ENCODE measurements at places on chromosomes 2 and 18.

GRCh38 chr2:29751390-29751789, 170.0 kb downstream of the ALK start:
- no peak for DNase-seq

- DNase-seq, result no peak
These were observed 95.8 kb downstream of the SLC25A12 start for GRCh38 chr2:171798156-171798820.

GRCh38 chr18:48544116-48544515, 5.3 kb downstream of the CTIF start:
- no peak for DNase-seq

- DNase-seq, result no peak
These were observed 292.7 kb downstream of the RNF144A start for GRCh38 chr2:7209757-7210555.

- DNase-seq, result no peak
These were observed 23.1 kb upstream of the INSIG2 start for GRCh38 chr2:118065015-118065706.

DNA sequence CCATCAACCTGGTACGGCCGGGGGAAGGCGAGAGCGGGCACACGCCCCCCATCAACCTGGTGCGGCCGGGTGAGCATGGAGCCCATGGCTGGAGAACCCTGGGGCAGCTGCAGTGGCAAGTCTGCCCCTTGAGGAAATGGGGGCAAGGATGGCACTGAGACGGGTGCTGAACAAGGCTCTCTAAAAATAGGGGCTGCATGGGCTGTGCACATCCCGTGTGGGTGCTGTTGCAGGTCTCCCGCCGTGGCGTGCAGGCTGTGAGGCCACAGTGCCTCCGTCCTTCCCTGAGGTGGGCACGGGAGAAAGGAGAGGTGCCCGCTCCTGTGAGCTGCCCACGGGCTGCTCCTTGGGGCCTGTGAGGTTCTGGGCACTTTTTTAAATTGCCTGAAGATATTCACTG, 99.2 kb downstream of the NFATC1 start:
- no peak for DNase-seq

GRCh38 chr2:197628043-197628500, 47.3 kb downstream of the RFTN2 start:
- DNase-seq, result no peak

DNA sequence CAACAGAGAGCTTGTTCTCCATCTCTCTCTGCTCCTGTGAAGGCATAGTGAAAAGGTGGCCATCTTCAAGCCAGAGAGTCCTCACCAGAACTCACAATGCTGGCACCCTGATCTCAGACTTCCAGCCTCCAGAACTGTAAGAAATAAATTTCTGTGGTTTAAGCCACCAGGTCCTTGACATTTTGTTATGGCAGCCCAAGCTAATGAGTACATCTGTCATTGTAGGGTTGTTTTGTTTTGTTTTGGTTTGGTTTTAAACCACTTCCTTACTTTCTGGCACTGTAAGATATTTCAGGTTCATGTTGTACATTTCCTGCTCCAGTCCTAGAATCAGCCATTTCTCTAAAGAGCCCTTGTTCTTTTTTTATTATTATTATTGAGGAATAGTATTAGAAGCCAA, 171.2 kb downstream of the CPS1 start:
- DNase-seq, result no peak

DNA sequence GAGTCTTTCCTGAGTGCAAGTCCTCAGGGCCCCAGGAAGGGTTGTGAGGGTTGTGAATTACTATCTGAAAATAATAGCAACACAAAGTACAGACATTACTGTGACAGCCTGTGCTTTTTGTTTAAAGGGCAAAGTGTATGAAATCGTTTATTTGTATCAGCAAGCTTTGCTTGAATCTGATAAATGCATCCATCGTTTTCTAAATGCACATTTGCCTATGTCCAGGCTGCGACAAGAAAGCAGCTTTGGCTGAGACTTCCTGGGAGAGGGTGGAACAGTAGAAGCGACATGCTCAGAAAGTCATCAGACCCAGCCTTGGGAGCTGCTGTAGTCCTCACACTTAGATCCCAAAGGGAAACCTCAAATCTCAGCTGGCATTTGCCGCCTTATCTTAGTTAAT, 524.2 kb upstream of the SALL3 start:
- no peak for DNase-seq

GRCh38 chr2:113273027-113273551, 5.6 kb downstream of the PAX8 start:
- peak; percentile 18 for DNase-seq

- no peak for DNase-seq
These were observed 87.7 kb upstream of the MYO3B start for GRCh38 chr2:170090229-170090628.

DNA sequence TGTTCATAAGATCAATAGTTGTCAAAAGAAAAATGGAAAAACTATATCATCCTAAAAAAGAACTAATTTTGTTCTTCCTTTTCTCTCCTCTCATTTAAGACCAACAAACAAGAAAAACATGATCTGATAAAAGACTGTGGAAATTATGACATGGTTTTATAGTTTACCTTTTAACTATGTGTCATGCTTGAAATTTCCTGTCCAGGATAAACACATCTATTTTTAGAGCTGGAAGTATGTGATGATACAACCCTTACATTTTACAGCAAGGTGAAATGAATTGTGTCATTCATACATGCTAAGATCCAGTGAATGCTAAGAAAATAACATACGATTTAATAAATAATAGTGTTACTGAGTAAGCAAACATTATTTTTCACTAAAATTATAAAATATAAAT, 89.9 kb downstream of the GULP1 start:
- no peak for DNase-seq

GRCh38 chr18:44859751-44860439, 179.2 kb downstream of the SETBP1 start:
- DNase-seq, result no peak

DNA sequence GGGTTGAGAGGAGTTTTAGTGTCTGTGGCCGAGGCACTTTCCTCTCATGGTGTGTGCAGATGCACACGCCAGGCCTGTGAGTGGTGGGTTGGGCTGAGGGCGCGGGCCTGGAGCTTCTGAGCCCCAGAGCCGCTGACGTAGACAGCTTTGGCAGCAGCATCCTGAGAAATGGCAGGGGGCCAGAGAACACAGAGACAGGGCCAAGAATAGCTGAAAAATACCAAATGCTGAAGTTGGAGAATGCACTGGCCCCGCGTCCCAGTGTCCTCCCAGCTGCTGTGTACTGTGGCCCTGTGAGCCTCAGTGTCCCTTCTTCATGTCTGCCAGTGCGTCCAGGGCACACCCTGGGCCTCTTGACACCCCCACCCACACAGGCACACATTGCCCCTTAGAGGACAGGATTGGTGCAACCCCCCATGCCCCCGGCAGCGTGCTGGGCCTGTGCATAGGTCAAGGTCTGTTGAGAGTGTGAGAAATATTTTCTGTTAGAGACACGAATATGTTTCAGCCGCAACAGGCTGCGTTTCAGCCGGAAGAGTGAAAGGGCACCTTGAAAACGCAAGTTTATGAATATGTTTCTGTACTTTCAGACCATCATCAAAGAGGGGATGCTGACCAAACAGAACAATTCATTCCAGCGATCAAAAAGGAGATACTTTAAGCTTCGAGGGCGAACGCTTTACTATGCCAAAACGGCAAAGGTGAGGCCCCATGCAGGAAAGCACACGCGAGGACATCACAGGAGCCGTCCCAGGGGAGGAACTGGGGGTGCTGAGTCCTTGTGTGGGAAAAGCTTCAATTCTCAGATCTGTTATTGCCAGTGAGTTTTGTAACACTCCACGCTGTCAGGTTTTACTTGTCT, 33.6 kb downstream of the DGKD start:
- DNase-seq, result no peak

DNA sequence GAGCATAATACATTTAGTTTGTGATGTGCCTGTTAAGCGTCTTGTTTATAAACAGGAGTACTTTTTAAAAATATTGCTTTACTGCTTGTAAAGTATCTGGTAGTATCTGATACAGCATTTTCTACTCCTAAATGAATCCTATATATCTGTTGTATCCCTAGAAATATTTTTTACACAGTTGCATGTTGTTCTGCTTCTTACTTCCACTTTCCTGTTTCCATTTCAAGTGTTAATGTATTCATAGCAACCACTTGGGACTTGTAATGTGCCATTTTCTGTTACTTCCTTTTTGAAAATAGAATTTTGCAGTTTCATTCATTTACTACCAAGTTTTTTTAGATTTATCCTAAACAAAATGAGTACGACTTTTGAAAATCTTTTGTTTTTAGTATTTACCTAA, 24.9 kb downstream of the CCNT2 start:
- DNase-seq, result no peak

- DNase-seq, result no peak
These were observed 14.8 kb upstream of the CWC22 start for GRCh38 chr2:180021850-180022249.

- DNase-seq, result no peak
These were observed at the start of gene DYSF for GRCh38 chr2:71453404-71454220. Gene DYSF (plus strand): TSS chr2:71453561.

- DNase-seq, result peak; percentile 19
These were observed 221.3 kb downstream of the BCL2 start for GRCh38 chr18:63098018-63098981.

DNA sequence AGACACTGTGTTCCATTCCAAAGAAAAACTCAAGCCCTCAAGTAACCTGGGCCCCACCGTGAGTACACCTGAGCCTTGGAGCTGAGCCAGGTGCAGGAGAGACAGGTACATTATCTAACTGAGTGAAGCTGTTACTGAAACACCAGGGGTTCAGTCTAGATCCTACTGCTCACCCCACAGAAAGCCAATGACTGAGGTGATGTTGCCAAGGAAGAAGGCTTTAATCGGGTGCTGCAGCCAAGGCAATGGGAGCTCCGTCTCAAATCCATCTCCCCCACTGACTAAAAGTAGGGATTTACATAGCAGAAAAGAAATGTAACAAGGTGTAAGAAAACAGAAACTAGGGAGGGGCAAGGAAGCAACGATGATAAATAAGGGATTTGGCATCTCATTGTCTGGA, 15.2 kb upstream of the SLC14A1 start:
- no peak for DNase-seq

DNA sequence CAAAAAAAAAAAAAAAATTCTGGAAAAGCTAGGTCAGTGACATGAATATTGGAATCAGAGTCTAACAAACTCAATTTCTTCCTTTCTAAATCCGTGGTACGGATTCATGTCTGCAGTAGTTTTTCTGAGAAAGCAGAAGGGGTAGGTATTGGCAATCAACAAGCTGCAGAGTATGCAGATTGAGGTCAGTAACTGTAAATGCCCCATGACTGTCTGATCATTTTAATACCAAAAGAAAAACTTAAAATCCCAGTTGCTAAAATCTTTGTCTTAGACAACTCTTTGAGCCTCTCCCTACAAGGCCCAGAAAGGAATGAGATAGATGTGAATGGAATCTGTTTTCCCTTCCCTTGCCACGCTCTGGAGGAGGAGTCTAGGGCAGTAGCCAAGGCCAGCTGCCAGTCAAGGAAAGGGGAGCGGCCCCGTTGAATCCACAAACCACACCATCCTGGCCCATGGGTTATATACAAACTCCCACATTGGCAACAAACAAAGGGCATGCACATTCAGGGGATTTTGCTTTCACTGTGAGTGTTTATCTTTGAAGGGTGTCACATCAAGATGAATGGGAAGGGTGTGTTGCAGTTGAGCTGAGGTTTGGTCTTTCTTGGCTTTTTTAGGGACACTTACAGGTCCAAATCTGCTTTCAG, 6.1 kb upstream of the CASP8 start:
- DNase-seq, result no peak

GRCh38 chr2:42762155-42762554, 1.8 kb downstream of the OXER1 start:
- DNase-seq, result no peak

DNA sequence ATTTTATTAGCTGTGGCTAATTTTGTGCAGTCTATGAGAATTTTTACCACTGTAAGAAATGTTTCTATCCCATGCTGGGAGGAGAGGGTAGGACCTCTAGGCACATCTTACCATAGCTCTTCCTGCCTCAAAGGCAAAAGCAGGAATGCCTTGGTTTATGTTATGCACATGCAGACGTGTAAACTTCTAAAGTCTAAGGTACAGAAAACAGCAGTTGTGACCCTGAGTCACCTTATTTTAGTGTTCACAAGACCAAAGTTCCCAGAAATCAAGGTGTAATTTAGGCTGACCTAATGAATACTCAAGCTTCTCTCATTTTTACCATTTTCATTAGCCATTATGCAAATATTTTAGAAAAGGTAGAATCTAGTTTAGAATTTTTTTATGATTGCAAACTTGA, 15.4 kb upstream of the WIPF1 start:
- DNase-seq, result no peak

- DNase-seq, result no peak
These were observed 2.9 kb downstream of the RNF149 start for GRCh38 chr2:101305492-101306078.

DNA sequence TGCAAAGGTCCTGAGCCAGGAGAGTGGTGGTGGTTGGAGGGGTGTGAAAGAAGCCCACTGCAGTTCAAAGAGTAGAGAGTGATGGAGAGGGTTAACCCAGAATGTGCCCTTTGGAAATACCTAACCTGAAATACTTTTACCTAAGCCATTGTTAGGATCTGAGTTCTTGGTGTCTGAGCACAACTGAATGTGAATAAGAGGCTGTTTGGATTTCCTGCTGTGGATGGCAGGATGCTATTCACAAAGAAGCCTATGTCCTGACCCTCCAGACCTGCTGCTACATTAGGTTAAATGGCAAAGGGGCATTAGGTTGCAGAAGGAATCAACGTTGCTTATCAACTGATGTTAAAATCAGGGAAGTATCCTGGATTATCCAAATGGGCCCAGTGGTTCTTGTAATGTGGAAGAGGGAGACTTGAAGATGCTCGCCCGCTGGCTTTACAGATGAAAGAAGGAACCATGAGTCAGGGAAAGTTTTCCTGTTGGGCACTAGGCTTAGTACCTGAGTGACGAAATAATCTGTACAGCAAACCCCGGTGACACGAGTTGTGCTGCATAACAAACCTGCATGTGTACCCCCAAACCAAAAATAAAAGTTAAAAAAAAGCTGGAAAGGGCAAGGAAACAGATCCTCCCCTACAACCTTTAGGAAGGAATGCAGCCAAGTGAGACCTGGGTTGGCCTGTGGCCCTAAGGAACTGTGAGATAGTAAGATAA, 27.2 kb downstream of the ITGA6 start:
- no peak for DNase-seq

- DNase-seq, result no peak
These were observed 30.5 kb downstream of the ZEB2 start for GRCh38 chr2:144489315-144489916.
